NCI-H510A (cell line): ENCODE measurements at places on chromosomes 1 and 21.

DNA sequence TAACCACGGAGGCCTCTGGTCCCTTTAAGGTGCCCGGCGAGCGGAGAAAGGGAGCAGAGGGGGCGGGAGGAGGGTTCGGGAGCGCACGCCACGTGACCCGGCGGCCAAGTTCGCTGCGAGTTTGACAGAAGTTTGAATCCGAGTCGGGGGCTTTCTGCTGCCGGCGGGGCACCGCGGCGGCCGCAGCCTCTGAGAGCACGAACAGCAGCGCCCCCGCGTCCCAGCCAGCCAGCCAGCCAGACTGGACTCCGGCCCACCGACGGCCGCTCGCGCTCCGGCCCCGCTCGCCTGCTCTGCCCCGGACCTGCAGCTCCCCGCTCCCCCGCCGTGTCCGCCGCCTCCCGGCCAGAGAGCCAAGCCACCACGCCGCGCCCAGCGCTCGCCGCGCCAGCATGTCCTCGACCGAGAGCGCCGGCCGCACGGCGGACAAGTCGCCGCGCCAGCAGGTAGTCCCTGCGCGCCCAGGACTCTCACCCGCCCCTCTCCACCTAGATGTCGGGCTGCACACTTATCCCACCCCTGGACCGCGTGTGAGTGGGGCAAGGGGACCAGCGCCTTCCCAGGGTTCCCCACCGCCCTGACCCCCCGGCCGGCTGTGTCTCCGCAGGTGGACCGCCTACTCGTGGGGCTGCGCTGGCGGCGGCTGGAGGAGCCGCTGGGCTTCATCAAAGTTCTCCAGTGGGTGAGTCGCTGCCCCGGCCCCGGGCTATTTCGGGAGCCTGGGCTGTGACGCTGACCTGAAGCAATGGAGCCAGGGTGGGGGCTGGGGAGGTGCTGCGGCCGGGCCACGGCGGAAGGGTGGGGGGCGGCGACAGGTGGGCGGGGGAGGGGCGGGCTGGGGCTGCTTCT lies at the start of gene SYPL2:
Gene SYPL2, plus strand, starts transcription at position 95 of the 849 bp plus-strand sequence. Its CDS starts 298 bp downstream, at position 393.
- no peak for DNase-seq

DNA sequence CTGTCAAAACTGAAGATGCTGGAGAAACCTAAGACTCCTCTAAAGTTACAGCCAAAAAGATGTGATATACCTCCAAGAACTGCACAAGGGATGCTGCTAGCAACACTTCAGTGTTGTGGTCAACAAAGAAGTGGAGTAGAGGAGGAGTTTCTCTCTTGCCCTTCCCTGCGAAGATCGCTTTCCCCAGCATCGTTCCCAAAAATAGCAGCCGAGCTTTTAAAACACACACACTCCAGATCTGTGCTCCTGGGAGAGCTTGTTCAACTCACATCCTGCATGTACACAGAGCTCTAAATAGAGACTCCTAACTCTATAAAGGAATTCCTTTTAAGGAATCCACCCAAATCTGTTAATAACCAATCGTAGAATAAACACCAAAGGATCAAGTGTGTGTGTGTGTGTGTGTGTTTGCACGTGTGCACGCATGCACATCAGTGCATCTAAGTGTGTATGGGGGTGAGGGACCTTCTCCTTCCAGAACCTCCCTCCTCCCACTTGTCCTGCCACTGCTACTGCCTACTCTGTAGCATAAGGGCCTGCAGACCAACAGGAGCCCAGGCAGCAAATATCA lies 58.5 kb downstream of the PSMG1 start:
- DNase-seq, result no peak

DNA sequence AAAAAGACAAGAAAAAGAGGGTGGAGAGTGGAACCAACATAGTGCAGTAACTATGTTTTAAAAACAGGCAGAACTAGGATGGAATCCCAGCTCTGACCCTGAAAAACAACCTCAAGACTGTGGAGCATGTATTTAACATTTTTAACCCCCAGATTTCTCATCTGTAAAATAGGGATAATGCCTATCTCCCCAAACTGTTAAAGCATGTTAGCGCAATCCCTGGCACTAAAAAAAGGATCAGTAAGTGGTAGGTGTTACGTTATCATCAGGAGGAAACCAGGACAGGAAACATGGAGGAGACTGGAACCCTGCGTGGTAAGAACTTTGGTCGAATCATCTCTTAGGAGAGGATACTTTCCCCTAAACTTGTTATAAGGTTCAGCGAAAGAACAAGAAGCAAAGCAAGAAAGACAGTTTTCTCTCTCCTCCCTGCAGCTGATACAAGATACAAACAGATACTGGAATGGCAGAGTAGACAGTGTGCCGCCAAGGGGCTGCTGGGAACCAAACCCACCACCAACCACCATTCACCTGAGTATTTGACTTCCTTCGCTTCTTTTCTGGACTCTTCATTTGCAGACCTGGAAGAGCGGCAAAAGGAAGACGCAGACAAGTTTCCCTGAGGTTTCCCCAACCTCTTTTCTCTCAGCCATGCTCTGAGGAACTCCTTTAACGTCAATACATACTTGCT lies 991 bp downstream of the PYGO2 start:
- no peak for DNase-seq

GRCh38 chr1:87388411-87388810 lies 59.7 kb downstream of the LMO4 start:
- DNase-seq, result no peak

DNA sequence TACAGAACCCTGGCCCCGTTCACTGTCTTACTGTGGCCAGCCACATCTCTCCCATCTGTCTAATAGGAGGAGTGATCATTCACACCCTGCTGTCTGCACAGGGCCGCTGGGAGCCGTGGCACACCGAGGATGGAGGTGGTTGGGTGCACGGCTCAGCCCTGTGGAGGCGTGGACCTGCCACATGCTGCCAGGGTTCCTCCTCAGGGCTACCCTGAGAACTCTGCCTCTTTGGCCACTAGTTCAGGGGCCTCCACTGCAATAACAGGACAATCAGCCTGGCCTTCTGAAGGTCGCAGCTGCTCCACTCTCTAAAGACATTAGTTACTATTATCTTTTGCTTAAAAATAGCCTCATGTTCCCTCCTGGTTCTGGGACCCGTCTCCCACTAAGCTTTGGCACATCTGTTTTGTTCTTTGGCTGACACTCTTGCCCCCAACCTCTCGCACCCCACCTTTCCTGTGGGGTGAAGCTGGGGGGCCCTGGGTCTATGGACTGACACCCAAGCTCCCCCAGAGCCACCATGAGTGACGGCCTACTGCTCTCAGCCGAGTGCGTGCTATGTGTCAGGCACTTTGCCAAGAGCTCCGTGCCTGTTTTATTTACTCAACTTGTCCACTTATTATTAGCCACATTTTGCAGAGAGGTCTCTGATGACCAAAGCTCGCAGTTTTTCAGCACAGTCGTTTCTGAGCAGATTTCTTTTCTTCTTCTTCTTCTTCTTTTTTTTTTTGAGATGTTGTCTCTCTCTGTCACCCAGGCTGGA lies 66.3 kb downstream of the ARHGEF10L start:
- DNase-seq, result no peak

DNA sequence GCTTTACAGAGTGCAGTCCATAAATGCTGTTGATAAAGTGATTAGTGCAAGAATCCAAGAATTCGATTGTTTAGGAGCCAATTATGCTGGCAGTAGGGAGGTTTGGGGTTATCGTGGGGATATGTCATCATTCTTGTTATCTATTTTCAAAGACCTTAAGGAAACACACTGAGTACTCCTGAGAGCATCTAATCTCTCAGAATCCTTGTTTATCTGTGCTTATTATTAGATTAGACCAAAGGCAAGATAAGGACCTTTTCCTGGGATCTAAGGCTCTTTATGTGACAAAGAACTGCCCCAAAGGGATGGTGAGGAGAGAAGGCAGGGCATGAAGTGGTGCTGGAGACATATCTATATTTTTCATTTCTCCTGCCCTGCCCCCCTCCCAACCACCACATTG lies 139.1 kb downstream of the TSEN15 start:
- DNase-seq, result no peak

GRCh38 chr1:182600745-182601415 lies 3.3 kb downstream of the RGS16 start:
- no peak for DNase-seq

GRCh38 chr1:20689645-20690056 lies 28.2 kb downstream of the KIF17 start:
- DNase-seq, result no peak
